HCT116 (cell line): ENCODE measurements at places on chromosomes 7 and 10.
A peak's percentile ranks its signal among the peaks of the same experiment; 100 is the strongest.

- H3K36me3 ChIP-seq: no peaks in the 10 kb centered on the region
- H3K27me3 ChIP-seq: no peaks in the 10 kb centered on the region
- no peak for DNase-seq
- H3K4me1 ChIP-seq: no peaks in the 10 kb centered on the region
- H3K4me3 ChIP-seq: no peak overlapping the region
These were observed 539.7 kb upstream of the KCND2 start for GRCh38 chr7:119733127-119733879.

DNA sequence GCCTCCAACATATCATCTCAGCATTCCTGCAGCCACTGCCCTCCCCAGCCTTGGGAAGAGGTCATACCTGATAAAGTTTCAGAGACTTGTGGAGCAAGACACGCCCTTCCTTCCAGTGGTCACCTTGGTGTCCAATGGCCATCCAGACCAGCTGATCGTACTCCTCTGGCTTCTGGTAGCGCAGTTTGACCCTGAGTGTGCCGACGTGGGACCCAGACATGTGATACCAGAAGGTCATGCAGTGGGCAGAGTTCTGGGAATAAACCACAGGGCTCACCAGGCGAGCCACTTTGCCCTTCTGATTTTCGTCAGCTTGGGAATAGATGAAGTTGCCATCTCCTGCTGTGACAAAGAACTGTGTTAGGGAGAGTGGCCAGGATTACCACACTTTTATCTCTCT is 148.3 kb downstream of the NRP1 start:
- no peak overlapping the region for H3K4me3 ChIP-seq
- DNase-seq: no peak
- no peak overlapping the region for H3K27ac ChIP-seq
- no peaks in the 10 kb centered on the region for H3K36me3 ChIP-seq
- no peaks in the 10 kb centered on the region for H3K27me3 ChIP-seq
- H3K4me1 ChIP-seq: no peaks in the 10 kb centered on the region; the same call in 1 of the 2 replicates

- H3K4me1 ChIP-seq: no peaks in the 10 kb centered on the region
- no peaks in the 10 kb centered on the region for H3K27me3 ChIP-seq
- H3K36me3 ChIP-seq: no peaks in the 10 kb centered on the region
These were observed 174.8 kb downstream of the JAZF1 start for GRCh38 chr7:28005847-28006231.

- peak; percentile 16 for DNase-seq
- H3K27ac ChIP-seq: no peak overlapping the region
These were observed 561.2 kb upstream of the PHF14 start for GRCh38 chr7:10412422-10413019.

DNA sequence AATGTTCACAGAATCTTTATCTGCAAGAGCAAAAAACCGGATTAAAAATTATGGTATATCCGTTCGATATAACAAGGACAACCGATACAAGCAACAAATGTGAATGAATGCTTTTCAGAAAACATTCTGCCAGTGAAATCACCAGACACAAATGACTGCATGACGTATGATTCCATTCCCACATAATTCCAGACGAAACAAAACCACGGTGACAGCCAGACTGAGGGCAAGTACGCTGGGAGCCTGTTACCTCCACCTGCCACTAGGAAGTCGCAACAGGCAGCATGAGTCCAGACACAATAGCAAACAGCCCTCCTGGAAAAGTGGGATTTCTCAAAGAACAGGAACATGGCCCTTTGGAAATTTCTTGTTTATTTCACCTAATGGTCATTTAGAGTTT is 41.7 kb downstream of the MAD1L1 start:
- no peak overlapping the region for H3K4me3 ChIP-seq
- peaks cover 20% of the 10 kb centered on the region for H3K36me3 ChIP-seq
- no peak for DNase-seq

GRCh38 chr7:91326516-91327199 is 62.4 kb downstream of the FZD1 start:
- H3K4me3 ChIP-seq: no peak overlapping the region
- H3K27ac ChIP-seq: no peak overlapping the region
- no peak for DNase-seq
- no peaks in the 10 kb centered on the region for H3K36me3 ChIP-seq

DNA sequence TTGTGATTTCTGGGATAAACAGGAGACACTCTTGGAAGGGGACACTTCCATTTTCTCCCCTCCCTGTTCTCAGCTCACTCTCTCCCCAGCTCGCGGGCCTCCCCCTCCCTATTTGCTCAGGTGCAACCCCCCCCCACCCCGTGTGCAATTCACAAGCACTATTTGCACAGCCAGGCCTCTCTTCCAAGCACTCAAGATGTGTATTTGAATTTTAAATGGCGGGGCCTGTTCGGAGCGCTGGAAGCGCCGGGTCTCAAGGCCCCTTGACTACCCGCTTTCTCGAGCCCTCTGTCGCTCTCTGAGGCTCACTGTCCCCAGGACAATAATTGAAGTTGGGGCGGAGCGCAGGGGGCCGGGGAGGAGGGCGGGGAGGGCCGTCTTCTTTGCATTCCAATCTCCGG is 7.8 kb downstream of the SHH start:
- DNase-seq: no peak
- no peak overlapping the region for H3K4me3 ChIP-seq
- no peaks in the 10 kb centered on the region for H3K27me3 ChIP-seq

- no peaks in the 10 kb centered on the region for H3K4me1 ChIP-seq
- DNase-seq: peak; percentile 21
- no peak overlapping the region for H3K4me3 ChIP-seq
These were observed 107.2 kb upstream of the RELN start for GRCh38 chr7:104096683-104097082.

DNA sequence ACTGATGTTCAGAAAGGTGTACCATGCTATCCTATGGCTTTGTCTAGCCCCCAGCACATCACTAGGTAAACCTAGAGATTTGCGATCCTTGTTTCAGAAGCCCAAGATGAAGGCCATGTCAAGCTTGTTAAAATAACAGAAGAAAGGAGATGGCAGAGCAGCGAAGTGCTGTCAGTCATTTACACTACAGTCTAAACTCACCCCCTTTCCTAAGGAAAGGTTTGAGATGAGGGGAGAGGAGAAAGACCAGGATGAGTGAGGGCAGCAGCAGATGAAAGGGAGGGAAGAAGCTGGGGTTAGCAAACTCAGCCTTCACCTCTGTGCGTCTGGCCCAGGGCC is 74.8 kb downstream of the PROSER2 start:
- no peak overlapping the region for H3K4me3 ChIP-seq
- no peaks in the 10 kb centered on the region for H3K36me3 ChIP-seq
- H3K4me1 ChIP-seq: peaks cover 72% of the 10 kb centered on the region
- peak overlapping the region; percentile 23; the same call in 1 of the 2 replicates for H3K27ac ChIP-seq
- no peak for DNase-seq
- H3K27me3 ChIP-seq: no peaks in the 10 kb centered on the region
